Fibroblast of lung (primary cell): ENCODE measurements at places on chromosomes 1 and 21. TPM values are rescaled to one million over a fixed set of nuclear protein-coding genes. Genes with fewer than 3 reads are reported as not detected.

DNA sequence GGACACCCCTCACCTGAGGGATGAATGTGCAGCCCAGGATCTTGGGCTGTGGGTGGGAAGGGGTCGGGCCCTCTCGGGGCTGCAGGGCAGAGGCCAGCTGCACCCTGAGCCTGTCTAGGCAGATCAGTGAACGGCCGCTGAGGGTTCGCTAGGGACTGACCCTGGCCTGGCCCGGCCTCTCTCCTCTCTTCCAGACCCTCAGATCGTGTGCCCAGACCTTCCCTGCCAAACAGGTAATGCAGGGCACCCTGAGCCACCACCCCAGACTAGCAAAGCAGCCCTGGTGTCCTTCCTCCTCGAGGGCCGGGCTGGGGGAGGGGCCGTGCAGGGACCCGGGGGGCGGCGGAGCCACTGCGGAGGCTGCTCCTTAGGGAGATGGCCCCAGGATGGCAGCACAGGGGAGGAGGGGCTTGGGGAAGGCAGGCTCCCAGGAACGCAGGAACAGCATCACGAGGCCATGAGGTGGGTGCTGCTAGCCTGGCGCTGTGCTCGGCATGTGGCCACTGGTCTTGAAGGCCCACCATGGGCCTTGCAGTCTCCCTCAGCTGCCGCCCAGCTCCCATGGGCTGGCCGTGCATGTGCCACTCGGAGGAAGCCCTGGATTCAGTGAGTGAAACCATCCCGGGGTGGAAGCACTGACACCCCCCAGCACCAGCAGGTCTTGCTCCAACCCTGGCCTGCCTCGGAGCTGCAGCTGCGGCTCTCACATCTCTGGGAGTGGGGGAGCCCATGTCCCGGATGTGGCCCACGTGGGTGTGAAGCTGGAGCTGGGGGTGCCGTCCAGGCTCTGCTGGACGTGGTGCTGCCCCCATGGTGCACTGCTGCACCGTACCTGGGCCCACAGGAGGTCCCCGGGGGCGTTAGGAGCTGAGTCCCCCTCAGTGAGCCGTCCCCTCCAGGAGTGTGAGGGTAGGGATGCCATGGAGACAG lies 28.7 kb downstream of the COL6A2 start:
- peaks cover 72% of the 10 kb centered on the region for H3K36me3 ChIP-seq
- H3K4me1 ChIP-seq = no peaks in the 10 kb centered on the region
- no peak overlapping the region for H3K4me3 ChIP-seq
- H3K27me3 ChIP-seq = no peaks in the 10 kb centered on the region
- H3K27ac ChIP-seq = no peak overlapping the region

DNA sequence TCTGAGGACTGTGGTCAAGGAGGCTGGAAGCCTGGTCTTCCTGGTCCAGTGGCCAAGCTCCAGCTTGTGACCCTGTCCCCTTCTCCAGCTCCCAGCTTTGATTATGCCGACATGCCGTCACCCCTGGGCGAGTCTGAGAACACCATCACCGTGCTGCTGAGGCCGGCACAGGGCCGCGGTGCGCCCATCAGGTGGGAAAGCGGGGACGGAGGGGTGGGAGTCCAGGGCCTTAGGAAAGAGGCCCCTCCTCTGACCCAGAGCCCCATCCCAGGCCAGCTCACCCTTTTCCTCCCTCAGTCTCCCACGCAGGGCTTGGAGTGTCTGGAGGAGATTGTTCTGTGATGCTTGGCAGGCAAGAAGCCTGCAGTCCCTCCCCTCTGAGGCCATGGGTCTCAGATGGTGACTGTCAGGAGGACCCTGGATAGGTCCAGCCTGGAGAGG lies 43.6 kb downstream of the PTPRU start:
- no peak for DNase-seq
- H3K27me3 ChIP-seq = no peaks in the 10 kb centered on the region
- H3K36me3 ChIP-seq = no peaks in the 10 kb centered on the region
- H3K4me3 ChIP-seq = no peak overlapping the region
- peaks cover 3% of the 10 kb centered on the region for H3K4me1 ChIP-seq

DNA sequence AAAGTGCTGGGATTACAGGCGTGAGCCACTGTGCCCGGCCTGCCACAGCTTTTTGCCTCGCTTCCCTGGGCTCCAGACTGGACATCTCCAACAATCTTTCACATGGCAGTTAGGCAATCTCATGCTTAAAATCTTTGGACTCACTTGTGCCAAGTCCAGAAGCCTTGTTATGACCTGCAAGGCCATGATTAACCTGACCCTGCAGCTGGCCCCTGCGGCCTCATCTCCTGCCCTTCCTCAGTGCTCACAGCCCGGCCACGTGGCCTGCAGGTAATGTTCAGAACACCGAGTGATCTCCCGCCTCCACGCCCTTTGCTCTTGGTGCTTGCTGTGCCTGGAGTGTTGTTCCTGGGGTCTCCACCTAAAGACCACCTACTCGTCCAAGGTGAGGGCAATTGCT lies 24.9 kb downstream of the FAAH start:
- peaks cover 2% of the 10 kb centered on the region for H3K27me3 ChIP-seq
- no peak for DNase-seq
- H3K27ac ChIP-seq = no peak overlapping the region
- H3K4me1 ChIP-seq = no peaks in the 10 kb centered on the region

DNA sequence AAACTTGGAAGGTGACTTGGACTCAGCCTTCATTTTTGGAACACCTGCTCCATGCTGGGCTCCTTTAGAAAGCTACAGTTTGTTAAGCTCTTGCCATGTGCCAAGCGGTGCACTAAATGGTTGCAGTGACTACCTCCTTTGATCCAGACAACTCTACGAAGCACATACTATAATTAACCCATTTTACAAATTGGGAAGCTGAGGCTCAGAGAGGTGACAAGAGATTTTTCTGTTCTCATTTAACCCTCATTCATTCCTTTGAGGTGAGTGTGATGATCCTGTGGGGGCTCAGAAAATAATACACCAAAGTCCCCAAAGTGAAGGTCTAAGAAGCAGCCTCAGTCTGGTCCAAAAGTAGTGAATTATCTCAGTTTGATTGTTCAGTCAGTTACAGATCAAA lies 1.6 kb upstream of the PAQR7 start:
- H3K4me1 ChIP-seq = peaks cover 14% of the 10 kb centered on the region

DNA sequence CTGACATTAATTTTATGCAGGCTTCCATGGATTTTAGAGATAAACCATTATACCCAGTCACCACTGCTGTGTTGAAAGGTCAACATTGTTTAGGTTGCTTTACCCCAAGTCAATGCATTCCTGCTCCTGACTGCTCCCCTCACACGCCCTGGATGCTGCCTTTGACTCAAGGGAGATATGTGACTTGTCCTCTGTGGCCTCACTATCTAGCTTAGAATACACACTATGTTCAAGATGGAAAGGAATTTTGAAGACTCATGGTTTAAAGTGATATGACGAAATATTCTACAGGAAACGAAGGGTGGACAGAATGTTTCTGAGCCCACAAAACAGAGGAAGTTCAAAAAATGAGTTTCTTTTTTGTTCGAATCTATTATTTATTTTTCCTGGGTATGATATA lies 170.4 kb upstream of the NR5A2 start:
- H3K27me3 ChIP-seq = no peaks in the 10 kb centered on the region
- H3K36me3 ChIP-seq = no peaks in the 10 kb centered on the region
- no peak overlapping the region for H3K4me3 ChIP-seq
- DNase-seq = peak; percentile 39
- H3K4me1 ChIP-seq = peaks cover 2% of the 10 kb centered on the region

- peaks cover 11% of the 10 kb centered on the region for H3K36me3 ChIP-seq
- DNase-seq = peak; percentile 80
- H3K4me3 ChIP-seq = no peak overlapping the region
- no peak overlapping the region for H3K27ac ChIP-seq
- no peaks in the 10 kb centered on the region for H3K27me3 ChIP-seq
- no peaks in the 10 kb centered on the region for H3K4me1 ChIP-seq
Measured at GRCh38 chr1:147622731-147623130, 47.6 kb downstream of the ACP6 start.

- H3K4me1 ChIP-seq = peaks cover 17% of the 10 kb centered on the region
- no peak overlapping the region for H3K4me3 ChIP-seq
- no peaks in the 10 kb centered on the region for H3K36me3 ChIP-seq
- no peak for DNase-seq
- no peak overlapping the region for H3K27ac ChIP-seq
Measured at GRCh38 chr1:206676499-206676898, 8.2 kb upstream of the MAPKAPK2 start.

DNA sequence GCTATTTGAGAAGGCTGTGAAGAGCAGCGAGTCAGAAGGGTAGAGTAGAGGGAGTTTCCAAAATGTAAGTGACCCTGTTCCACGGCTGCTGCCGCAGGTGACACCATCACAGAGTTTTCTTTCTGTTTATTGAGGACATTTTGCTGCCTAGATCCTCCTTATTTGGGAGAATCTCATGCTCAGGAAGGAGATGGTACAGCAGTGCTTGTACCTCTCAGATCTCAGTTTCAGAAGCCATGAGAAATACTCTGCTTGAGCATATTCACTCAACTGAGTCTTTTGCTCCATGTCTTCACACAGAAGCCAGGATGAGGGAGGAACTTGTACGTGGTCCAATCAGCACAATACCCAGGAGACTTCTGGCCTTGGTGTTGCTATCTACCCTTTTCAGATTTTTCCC lies 1.6 kb downstream of the LCE7A start:
- H3K4me3 ChIP-seq = no peak overlapping the region
- no peaks in the 10 kb centered on the region for H3K27me3 ChIP-seq
- no peak for DNase-seq
- H3K27ac ChIP-seq = no peak overlapping the region

- no peak overlapping the region for H3K27ac ChIP-seq
- H3K27me3 ChIP-seq = no peaks in the 10 kb centered on the region
- peak; percentile 22 for DNase-seq
- H3K4me3 ChIP-seq = no peak overlapping the region
Measured at GRCh38 chr1:192983349-192983980, 75.7 kb downstream of the UCHL5 start.

GRCh38 chr1:45393718-45394302 lies 53.6 kb upstream of the MUTYH start:
- no peak overlapping the region for H3K4me3 ChIP-seq
- no peak overlapping the region for H3K27ac ChIP-seq
- no peaks in the 10 kb centered on the region for H3K27me3 ChIP-seq
- no peaks in the 10 kb centered on the region for H3K36me3 ChIP-seq

- no peaks in the 10 kb centered on the region for H3K4me1 ChIP-seq
- no peak overlapping the region for H3K27ac ChIP-seq
- no peak for DNase-seq
- no peak overlapping the region for H3K4me3 ChIP-seq
- no peaks in the 10 kb centered on the region for H3K27me3 ChIP-seq
Measured at GRCh38 chr1:232820431-232820830, 15.2 kb downstream of the MAP10 start.

- no peak for DNase-seq
- H3K27ac ChIP-seq = no peak overlapping the region
- H3K36me3 ChIP-seq = no peaks in the 10 kb centered on the region
Measured at GRCh38 chr1:65418522-65419185, 1.8 kb upstream of the LEPR start.

DNA sequence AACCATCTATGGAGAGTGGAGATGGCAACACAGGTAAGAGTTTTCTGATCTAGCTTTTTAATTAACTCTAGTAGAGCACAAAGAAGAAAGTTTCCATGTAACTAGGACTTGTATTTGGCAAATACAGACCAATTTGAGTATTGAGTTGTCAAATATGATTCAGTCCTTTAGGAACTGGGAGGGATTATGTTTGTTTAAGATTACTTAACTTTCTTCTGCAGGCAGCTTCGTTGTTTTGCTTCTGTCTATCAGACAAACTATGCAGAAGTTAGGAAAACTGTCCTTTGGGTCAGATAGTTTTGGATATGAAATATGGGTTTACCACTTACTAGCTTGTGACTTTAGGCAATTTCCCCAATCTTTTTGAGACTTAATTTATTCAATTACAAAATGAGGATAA lies 111.8 kb downstream of the POU2F1 start:
- H3K4me3 ChIP-seq = no peak overlapping the region
- DNase-seq = peak; percentile 28
- H3K27me3 ChIP-seq = no peaks in the 10 kb centered on the region
- no peaks in the 10 kb centered on the region for H3K4me1 ChIP-seq
- no peaks in the 10 kb centered on the region for H3K36me3 ChIP-seq

DNA sequence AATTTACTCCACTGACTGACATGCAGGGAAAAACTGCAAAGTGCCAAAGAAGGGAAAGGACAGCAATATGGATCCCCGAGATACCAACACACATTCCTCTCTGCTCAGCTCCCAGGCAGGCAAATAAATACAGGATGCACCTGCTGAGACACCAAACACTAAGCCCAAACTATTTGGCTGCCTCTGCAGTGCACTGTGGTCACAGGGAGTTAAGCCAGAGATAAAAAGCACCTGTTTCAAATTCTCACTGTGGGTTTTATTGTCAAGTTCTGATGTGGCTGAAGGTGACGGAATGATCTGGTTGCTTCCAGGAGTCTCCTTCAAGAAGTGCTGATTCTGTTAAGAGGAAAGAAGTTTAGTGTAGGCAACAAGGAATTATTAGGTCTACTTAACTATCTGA lies 17.7 kb downstream of the TEX38 start:
- no peak overlapping the region for H3K4me3 ChIP-seq

The IFNLR1 gene
- total RNA-seq = under 0.01 TPM in 1 of 2 replicates, not detected in the other

The SPRR1A gene
- not detected in 2 replicates for total RNA-seq

The XCL2 gene
- not detected in 2 replicates for total RNA-seq

The NUF2 gene
- 0.51 and 4.6 TPM in 2 replicates for total RNA-seq

The RGS4 gene
- 36.5 and 63.3 TPM in 2 replicates for total RNA-seq

The C1QA gene
- total RNA-seq = 0.26 TPM in 1 of 2 replicates, not detected in the other

The GJA8 gene
- not detected in 2 replicates for total RNA-seq

The PDC gene
- total RNA-seq = not detected in 2 replicates

The RAB42 gene
- 4.1 and 5.8 TPM in 2 replicates for total RNA-seq
